ENCODE measurements at places on chromosomes 1 and 21.

GRCh38 chr1:58487002-58487401 lies 59.5 kb downstream of the OMA1 start:
- no peak for DNase-seq

DNA sequence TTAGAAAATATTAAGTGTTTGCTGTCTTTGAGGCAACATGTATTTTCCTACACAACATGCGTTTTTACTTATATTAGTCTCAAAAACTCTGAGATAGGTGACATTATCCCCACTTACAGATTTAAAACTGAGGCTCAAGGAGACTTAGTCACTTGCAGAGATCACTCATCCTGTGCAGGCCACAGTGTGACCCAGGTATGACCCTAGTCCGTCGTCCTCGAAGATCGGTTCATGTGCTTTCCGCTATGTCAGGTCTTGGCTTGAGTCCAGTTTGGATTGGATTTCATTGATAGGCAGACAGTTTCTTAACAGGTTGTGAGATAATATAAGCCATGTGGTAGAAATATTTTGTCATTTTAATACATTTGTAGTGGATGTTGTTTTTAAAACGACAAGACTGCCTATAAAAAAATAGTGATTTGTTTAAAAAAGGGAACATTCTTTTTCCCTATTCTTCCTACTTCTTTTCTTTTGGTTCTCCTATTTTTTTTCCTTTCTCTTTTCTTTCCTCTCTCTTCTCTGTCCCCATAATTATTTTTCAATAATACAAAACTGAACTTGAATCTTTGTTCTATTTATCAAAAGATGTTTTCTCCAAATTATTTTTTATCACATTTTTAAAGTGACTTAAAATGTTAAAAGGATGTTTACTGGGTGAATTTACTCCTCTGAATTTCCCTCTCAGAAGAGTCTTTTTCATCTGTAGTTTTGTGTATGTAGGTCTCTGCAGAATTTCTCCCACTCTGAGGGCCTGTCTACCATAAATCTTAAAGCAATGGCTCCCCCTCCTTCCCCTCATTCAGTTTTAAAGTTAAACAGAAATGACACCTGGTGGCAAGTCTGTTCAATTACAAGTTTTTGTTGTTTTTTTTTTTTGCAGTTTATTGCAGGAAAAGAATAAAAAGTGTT lies 81.8 kb downstream of the PHTF1 start:
- DNase-seq = peak; percentile 45

GRCh38 chr1:212771341-212771740 lies 20.2 kb downstream of the NSL1 start:
- DNase-seq = no peak

DNA sequence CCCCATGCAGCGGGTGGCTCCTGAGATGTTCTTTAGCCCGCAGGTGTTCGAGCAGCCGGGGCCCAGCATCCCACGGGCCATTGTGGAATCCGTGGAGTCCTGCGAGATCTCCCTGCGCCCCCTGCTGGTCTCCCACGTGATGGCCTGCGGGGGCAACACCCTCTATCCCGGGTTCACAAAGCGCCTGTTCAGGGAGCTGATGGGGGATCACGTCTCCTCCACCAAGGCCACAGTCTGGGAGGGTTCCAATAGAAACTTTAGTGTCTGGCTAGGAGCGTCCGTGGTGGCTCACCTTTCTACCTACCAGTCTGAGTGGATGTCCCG lies 71.0 kb downstream of the ACTL8 start:
- DNase-seq = no peak

- DNase-seq = no peak
Observed at GRCh38 chr1:21077085-21077484, 99.6 kb downstream of the EIF4G3 start.

- DNase-seq = no peak
Observed at GRCh38 chr1:233343262-233343661, 15.7 kb downstream of the MAP3K21 start.

DNA sequence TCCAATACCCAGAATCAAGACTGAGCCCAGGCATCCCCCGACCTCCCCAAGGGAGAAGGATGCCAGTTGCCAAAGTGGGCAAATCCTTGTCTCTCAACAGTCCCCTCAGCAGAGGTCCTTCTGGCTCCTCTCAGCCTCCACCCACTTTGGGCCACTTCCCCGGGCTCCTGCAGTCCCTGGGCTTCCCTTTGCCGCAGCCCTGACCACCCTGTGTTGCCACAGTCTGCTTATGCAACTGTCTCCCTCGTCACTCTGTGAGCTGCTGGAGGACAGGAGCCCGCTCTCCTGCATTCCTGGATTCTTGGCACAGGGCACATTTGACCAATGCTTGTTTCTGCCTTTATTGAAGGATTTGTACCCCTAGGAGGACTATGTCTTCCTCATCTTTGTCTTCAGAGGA lies 2.9 kb upstream of the LRP8 start:
- no peak for DNase-seq

GRCh38 chr21:34343838-34344381 lies 19.9 kb upstream of the KCNE2 start:
- DNase-seq = no peak

GRCh38 chr1:8118031-8118451 lies 91.9 kb upstream of the ERRFI1 start:
- peak; percentile 57 for DNase-seq

DNA sequence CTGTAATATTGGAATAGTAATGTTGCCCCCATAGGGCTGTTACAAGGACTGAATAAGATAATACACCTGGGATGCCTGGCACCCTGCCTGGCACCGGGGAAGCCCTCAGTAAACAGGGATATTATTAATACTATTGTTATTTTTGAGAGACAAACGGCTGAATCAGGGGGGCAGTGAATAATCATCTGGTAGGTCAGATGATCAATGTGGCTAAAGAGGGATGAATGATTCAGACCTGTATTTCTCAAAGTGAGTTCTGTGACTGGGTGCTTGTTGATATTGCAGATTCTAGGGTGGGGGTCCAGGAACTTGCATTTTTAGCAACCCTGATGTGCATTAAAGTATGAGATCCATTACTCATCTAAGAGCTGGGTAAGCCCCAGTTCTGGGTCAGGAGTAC lies 46.2 kb upstream of the BCL10 start:
- no peak for DNase-seq

DNA sequence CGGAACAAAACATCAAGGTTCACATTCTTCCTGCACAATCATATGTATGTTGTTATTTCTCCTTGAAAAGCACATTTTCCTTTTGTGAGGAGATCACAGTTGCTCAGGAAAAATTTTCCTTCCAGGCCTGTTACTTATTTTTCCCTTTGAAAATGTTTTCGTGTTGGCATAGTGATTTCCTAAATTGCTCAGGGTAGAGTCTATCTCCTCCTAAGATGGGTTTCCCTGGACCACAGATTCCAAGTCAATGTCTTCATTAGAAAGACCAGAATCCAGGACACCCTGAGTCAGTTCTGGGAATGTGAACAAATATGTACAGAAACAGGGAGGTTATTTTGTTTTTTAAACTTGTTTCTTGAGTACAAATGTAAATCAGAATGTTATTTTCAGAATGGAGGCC lies 94.3 kb upstream of the C1orf105 start:
- DNase-seq = no peak

- DNase-seq = no peak
Observed at GRCh38 chr1:83098791-83099190, 900.1 kb downstream of the TTLL7 start.

- peak; percentile 50 for DNase-seq
Observed at GRCh38 chr1:18100491-18101063, 7.0 kb upstream of the IGSF21 start.
